ENCODE measurements at places on chromosomes 13 and 19.

- DNase-seq: peak; percentile 36
These were observed at the start of gene CYTH2 for GRCh38 chr19:48469289-48469881. Gene CYTH2 (plus strand): TSS chr19:48469369. CDS start chr19:48469508, 139 bp downstream.

- no peak for DNase-seq
These were observed 639.0 kb upstream of the KLHL1 start for GRCh38 chr13:70747262-70747661.

DNA sequence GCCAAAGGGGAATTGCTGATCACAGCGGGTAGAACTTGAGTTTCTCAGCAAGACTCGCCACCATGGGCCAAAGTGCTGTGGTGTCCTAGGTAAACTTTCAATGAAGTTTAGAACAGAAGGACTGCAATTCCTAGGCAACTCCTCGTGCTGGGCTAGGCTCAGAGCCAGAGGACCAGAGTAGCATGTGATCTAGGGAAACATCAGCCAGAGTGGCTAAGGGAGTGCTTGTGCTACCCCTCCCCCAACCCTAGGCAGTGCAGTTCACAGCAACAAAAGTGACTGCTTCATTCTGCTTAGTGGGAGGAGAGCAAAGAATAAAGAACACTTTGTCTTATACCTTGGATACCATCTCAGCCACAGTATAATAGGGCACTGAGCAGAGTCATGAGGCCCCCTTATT is 1658.6 kb upstream of the MIR17HG start:
- DNase-seq: no peak

DNA sequence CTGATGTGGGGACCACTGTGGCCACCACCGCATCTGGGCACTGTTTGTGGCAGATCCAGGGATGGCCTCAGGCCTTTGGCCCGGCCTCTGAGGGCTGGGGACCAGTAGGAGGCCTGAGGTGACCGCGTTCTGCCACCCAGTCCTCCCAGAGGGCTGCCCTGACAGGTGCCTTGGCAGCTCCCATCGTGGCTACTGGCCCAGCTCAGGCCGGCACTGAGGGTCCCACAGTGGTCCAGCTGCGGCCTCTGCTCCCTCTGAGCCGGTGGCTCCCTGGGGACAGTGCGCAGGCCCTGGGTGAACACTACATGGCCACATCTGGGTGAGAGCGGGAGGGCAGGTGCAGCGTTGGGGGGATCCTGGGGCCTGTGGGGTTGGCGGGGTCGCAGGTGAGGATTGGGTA is 61.9 kb downstream of the KDM4B start:
- DNase-seq: no peak

GRCh38 chr19:13334801-13335481 is 171.3 kb downstream of the CACNA1A start:
- DNase-seq: no peak

GRCh38 chr13:26222520-26223046 is 469 bp upstream of the RNF6 start:
- no peak for DNase-seq

DNA sequence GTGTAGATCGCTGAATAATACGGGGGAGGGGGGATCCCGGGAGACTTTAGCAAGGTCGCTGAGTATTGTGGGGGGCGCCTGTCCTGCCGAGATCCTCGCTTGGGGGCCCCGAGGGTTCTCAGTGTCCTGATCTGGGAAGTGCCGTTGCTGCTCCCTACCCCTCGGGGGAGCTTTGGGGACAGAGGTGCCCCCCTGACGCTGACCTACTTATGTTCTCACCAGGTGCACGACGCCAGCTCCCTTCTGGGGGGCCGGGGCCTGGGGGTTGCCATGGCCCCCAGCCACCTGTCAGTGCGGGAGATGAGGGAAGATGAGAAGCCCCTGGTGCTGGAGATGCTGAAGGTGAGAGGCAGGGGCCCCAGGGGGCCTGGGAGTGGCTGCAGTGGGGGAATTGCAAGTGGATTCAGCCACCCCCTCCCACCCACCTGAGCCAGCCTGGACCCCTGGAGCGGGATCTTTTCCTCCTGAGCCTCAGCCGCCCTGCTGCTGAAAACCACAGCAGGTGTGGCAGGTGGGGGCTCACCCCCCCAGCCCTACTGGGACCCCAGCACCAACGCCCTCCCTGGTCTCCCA is 537 bp downstream of the NAT14 start:
- DNase-seq: no peak

DNA sequence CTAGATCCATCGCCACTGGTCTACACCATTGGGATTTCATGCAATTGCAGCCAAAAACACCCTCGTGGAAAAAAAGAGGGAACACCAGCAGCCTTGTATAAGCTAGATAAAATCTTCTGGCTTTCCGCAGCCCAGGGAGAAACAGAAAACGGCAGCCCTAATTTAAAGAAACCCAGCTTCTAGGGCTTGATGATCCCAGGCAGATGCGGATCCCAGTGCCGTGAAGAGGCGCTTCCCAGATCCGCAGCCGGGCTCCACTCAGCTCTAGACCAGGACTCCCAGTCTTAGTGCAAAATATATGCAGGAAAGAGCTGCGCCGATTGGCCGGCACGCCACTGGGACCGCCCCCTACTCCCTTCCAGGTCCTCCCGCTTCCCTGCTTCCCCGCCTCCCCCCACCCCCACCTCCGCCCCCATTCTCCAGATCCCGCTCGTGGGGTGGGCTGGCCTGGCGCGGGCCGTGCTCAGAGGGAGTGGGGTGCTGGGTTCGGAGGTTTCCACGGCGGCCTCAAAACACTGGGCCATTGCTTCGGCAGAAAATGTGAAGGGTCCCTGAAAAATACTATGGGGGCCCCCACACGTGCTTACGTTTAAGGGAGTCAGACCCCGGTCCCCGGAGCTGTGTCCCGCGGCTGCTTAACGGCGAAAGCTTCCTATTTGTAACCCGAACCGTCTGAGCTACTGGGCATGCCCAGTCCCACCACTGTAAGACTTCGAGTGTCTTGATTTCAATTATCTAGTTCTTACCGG is 63.1 kb downstream of the SERP2 start:
- peak; percentile 78 for DNase-seq

DNA sequence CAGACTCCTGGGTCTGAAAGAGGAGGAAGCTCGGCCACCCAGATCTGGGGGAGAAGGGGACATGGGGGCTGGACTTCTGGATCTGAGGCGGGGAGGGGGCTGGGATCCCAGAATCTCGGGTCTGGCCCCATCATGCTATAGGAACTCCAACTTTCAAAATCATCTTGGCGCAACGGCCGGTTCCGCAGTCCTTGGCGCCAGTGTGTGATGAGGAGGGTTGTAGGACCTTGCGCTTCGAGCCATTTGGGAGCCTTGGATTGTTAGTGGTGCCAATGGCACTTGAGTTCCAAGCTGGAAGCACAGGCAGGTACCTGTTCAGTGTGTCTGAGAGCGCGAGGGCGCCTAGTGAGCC is 324 bp downstream of the RUVBL2 start:
- DNase-seq: no peak

- no peak for DNase-seq
These were observed 467.2 kb downstream of the ITGBL1 start for GRCh38 chr13:101919541-101920181.

- DNase-seq: no peak
These were observed 40.1 kb downstream of the SLC7A9 start for GRCh38 chr19:32829345-32829896.

- DNase-seq: no peak
These were observed 214.7 kb upstream of the MIR17HG start for GRCh38 chr13:91132786-91133185.

- DNase-seq: no peak
These were observed 71.9 kb upstream of the IPO5 start for GRCh38 chr13:97881556-97881955.

GRCh38 chr13:67298297-67298696 is 68.2 kb upstream of the PCDH9 start:
- DNase-seq: no peak

GRCh38 chr13:114132419-114133121 is at the start of gene RASA3:
Gene RASA3 (minus strand): TSS chr13:114132623. CDS start chr13:114132489, 134 bp downstream.
- peak; percentile 88 for DNase-seq

DNA sequence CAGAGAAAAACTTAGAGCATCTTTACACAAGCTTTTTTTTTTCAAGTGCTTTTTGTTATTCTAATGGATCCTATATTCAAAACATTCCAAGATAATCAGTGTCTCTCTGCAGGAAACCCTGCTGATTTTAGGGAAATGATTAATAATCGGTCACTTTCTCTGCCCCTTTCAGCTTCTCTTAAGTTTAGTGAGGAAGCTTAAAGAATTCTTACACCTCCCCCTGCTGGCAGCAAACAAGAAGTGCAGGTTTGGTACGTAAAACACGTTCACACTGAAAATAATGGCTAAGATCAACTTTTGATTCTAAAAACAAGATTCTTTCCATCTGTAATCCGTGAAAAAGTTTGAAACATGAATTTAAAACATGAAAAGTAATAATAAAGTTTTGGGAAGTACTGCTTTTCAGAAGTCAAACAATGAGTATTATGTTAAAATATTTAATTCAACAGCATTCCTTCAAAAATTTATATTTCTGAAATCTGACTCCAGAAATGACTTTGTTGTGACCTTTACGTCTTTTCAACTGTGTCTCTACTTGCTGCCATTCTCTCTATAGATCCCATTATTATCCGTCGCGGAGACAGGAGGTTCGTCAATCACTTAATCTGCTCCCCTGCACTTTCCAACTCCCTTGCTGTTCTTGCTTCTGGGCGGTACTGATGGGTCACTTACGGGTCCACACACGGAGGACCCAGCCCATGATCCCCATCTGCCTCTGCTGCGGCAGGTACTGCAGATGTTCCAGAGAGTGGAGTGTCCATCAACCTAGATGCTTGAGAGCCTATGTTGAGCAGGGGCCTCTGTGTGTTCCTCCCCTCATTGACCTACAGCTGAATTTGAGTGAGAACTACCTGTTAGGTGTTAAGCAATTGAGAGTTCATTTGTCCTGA is 203.1 kb upstream of the EDNRB start:
- no peak for DNase-seq

GRCh38 chr13:40127925-40128324 is 472.5 kb downstream of the COG6 start:
- no peak for DNase-seq

DNA sequence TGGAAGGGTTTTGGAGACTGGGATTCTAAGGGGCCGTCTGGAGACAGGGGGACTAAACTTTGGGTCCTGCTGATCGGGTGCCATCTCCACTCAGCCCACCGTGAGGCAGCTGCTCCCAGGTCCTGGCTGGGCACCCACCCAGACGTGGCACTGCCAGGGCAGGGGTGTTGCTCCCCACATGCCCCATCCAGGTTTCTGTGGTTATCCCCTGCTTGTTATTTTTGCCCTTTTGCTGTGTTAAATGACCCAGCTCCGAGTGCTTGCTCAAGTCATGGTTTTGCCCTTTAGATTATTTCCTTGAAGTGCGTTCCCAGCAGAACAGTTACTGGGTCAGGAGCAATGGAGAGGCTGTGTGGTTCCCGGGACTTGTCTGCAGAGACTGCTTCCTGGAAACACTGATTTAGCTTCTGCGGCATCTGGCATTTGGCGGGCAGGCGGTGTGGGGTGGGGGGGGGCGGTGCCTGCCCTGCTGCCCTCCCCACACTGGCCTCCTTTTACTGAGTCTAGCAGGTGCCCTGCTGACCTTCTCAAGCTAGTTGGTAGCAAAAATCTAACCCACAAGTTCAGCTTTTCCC is 1.9 kb downstream of the RAB11B start:
- no peak for DNase-seq

DNA sequence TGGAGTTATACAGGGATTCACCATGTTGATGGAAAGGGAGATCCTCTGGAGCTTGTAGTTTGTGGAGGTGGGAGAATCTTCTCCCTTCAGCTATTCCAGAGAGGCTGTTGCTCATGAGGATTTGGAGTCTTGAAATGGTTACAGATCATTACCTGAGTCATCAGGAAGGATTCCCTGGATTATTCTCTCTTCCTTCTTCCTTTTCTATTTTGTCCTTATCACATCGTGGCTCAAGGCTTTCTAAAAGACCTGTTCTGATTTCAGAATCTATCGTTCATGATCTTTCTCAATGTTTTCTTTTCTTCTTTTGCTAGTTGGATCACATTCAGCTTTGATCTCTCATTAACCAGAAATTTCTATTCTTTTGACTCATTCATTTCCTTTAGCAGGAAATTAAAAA is 196.0 kb downstream of the KLF5 start:
- DNase-seq: no peak

DNA sequence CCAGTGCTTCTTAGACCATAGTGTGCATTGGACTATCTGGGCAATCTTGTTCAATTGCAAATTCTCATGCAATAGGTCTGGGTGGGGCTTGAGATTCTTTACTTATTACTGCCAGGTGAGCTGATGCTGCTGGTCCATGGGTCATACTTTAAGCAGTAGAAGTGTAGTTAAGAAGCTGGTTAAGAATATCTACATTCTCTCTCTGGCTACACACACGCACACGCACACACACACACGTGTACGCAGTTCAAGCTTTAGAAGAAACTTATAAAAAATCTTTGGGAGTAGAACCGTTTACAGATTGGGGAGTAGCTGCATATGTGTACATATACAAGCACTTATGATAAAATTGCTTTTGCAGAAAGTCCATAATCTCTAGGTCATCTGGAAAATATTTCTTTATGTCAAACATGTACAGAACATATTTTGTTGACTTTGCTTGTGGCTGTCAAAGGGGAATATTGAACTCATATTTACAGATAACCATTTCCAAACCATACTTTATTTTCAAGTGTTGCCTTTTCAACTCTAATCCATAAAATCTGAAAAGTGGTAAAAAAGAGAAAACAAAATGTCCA is 99.7 kb downstream of the GPC6 start:
- DNase-seq: no peak

- DNase-seq: no peak
These were observed 2.3 kb upstream of the TPM4 start for GRCh38 chr19:16073988-16074387.

GRCh38 chr13:39362652-39363381 is 240.2 kb downstream of the LHFPL6 start:
- DNase-seq: no peak

DNA sequence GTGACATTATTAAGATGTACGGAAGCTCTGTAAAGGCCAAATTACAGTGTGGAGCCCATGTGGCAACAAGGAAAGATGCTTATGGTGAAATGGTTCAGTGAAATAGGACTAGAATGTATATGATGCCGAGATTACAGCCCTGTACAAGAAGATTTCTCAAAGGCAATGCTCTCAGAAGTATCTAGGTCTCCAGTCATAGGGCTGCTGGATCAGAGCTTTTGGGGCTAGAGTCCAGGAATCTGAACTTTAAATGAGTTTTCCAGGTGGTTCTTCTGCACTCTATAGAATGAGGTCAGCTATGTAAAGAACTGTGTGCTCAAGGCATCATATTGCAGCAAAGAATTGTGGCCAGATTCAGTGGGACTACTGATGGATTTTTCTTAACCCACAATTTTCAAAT is 75.4 kb upstream of the STK24 start:
- DNase-seq: no peak

GRCh38 chr13:40961826-40962225 is 57.3 kb downstream of the ELF1 start:
- no peak for DNase-seq

DNA sequence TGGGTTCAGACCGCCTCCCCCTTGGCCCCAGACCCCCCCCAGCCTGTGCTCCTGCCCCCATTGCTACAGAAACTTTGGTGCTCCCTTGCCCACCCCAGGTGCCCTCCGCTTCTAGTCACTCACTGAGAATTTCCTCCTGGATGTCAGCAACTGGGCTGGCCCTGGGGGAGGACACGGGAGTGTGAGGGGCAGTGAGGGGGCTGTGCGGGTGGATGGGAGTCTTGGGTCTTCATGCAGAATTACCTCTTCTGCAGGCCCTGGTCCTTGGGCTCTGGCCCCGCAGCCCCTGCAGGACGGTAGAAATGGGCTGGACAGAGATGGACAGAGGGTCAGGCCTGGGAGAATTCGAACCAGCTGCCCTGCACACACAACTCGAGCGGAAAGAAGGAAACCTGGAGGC is 4.8 kb downstream of the LILRB5 start:
- DNase-seq: no peak
